ENCODE measurements at places on chromosomes 7 and 10.

- no peak for DNase-seq
Observed at GRCh38 chr7:148142660-148143248, 447.8 kb upstream of the C7orf33 start.

DNA sequence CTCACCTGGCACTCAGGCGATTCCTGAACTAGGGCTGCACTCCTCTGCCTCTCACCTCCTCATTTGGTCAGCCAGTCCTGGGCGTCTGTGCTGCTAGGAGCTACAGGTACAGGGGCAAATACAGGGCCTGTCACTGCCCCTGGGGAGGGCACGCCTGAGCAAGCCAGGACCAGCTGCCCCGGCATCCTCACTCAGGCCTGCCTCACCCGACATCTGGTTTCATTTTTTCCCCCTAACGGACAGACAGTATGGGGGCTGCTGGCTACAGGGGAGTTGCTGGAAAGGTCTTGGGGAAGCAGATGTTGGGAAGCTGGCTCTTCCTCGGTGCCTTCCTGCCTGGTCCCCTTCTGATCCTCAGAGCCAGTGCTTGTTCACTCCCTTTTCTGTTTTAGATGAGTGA, 77.3 kb upstream of the PPIF start:
- no peak for DNase-seq

GRCh38 chr7:102425639-102426267, 7.6 kb upstream of the ORAI2 start:
- peak; percentile 62 for DNase-seq

- DNase-seq, result no peak
Observed at GRCh38 chr7:17832242-17832641, 108.1 kb downstream of the SNX13 start.

GRCh38 chr7:110650328-110650727, 440.6 kb upstream of the LRRN3 start:
- DNase-seq, result no peak

GRCh38 chr7:112022128-112022527, 184.1 kb downstream of the DOCK4 start:
- DNase-seq, result no peak

DNA sequence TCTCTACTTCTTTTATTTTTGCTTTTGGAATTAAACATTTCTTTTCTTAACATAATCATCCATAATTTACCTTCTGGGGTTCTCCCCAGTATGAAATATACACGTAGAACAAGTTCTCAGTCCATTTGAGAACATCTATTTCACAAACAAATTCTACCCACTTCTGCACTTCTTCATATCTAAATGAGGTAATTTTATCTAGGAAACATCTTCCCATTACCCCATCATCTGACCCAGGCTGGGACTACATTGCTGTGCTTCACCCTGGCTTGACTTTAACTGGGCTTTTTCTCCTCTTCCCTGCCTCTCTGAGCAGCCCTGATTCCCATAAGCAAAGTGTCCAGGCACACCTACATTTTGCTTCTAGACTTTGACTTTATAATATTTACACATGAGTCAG, 43.3 kb upstream of the AMPH start:
- DNase-seq, result no peak

GRCh38 chr10:12198156-12198555, 2.2 kb downstream of the CDC123 start:
- DNase-seq, result no peak

GRCh38 chr10:31290386-31290785, 28.6 kb upstream of the ZEB1 start:
- DNase-seq, result no peak

- no peak for DNase-seq
Observed at GRCh38 chr7:31747553-31747952, 60.5 kb downstream of the PPP1R17 start.

DNA sequence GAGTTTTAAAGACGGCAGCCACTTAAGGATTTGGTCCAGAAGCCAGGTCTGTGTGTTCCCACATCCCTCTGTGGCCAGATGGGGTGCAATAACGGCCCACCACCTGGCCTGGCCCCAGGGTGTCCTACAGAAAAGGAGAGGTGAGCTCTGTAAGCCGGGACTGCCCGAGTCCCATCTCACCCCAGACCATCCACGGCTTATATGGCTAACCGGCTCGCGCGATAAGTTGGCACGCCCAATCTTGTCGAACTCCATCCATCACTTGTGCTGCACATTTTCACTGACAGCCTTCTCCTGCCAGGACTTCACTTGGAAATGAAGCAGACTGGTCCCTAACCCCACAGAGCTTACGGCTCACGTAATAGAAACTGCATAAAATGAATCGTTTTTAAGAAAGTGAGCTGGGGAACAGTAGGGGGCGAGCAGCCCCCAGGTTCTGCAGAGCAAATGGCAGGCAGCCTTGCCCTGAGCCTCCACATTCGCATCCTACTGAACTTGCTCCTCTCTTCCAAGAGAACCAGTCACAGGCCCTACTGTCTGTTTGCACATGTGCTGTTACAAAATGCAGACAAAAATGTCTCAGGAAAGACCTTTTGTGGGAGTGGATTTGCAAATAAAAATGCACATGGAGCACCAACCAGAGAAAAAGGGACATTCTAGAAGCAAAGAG, 98.2 kb downstream of the TNS3 start:
- DNase-seq, result no peak

- DNase-seq, result no peak
Observed at GRCh38 chr10:90130321-90131086, 429.1 kb downstream of the KIF20B start.

DNA sequence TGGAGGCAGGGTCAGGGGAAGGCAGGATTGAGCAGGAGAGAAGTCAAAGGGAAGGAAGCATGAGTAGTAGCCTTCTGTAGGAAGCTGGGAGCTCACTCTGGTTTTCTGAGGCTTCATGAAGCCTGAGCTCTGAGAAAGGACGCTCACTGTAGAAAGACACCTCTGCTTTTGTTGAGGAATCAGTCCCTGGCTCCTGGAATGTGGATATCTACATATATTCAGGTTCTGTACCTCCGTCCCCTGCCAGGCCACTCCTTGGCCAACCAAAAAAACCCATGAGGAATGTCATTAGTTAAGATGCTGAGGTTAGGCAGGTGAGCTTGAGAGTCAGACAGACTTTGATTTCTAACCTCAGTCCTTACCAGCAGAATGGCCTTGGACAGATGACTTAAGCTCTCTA, 283.5 kb upstream of the HABP2 start:
- no peak for DNase-seq

DNA sequence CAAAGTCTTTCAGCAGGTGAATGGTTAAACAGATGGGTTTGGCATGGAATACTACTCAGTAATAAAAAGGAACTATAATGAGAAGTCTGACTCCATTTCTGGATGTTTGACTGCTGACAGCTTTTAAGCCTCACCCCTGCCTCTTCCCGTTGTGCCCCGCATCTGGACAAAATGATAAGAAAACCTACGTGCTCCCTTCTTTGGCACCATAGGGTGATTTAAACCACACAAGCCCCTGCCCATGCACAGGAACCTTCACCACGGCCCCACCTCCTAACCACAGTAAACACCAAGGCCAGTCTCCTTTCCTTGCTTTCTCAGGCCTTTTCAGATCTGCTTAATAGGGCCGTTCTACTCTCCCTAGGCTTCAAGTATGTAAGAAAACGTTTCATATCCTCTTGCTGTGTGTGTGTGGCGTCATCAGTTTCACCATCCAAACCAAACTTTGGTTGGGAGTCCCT, 47.1 kb upstream of the UBN2 start:
- DNase-seq, result no peak

DNA sequence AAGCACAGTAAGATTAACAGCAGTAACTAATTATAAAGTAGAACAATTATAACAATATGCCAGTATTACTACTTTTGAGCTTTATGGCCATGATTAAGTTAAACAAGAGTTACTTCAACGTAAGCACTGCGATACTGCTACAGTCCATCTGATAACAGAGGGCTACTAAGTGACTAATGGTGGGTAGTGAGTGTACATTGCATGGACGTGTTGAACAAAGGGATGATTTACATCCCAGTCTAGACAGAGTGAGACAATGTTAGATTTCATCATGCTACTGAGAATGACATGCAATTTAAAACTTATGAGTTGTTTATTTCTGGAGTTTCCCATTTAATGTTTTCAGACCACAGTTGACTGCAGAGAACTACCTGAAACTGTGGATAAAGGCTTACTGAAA, 45.6 kb downstream of the TPST1 start:
- no peak for DNase-seq

GRCh38 chr10:8221451-8221850, 167.0 kb downstream of the GATA3 start:
- DNase-seq, result no peak

DNA sequence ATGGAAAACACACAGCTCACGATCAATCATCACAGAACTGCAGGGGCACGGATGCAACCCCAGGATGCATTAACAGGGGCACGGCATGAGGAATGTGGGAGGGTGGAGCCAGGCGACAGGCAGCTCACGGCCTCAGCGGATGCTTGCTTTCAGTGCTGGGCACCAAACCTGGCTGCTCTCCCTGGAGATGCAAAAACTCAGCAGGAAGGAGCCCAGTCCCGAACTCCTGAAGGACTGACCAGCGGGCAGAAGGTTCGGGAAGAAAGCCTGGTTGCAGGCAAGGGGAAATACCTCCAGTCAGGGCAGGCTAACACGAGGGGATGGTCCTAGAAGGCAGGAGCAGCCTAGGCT, 66.8 kb downstream of the CHST15 start:
- no peak for DNase-seq

- no peak for DNase-seq
Observed at GRCh38 chr7:135901585-135902540, 75.3 kb downstream of the MTPN start.

DNA sequence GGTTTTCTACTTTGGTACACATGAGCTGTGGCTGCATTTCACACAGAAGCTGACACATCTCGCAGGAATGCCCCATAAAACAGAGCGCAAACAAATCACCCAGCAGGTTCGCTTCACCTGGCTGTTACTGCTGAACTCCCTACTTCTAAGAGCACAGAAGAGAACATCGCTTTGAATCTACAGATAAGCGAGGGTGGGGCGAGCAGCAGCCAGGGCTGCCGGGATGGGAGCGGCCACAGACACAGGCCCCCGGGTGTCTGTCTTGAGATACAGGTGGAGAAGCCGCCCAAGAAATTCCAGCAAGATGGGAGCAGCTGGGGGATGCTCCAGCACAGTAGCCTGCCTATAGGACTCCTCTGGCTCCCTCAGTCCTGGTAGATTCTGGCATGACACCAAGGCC, 27.4 kb downstream of the OGDHL start:
- no peak for DNase-seq

DNA sequence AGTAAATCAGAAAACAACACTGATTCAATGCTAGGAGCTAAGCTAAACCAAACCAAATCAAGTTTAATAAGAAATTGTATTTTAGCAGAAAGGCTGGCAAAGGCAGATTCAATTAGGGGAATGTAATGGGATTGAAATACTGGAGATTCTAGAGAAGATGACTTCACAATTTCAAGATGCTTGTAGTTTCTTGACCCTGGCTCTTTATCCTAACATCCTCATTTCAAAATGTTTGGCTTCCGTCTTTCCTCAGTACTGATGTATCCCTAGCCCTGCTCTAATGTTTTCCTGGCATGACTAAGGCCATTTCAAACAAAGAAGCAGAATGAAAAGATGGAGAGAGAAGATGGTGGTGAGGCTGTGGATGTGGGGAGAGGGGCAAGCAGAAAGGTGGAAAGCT, 2.7 kb upstream of the JCAD start:
- DNase-seq, result no peak

GRCh38 chr10:14548474-14548873, 217.8 kb upstream of the FRMD4A start:
- DNase-seq, result no peak

GRCh38 chr7:55024776-55025175, 6.0 kb downstream of the EGFR start:
- DNase-seq, result no peak

DNA sequence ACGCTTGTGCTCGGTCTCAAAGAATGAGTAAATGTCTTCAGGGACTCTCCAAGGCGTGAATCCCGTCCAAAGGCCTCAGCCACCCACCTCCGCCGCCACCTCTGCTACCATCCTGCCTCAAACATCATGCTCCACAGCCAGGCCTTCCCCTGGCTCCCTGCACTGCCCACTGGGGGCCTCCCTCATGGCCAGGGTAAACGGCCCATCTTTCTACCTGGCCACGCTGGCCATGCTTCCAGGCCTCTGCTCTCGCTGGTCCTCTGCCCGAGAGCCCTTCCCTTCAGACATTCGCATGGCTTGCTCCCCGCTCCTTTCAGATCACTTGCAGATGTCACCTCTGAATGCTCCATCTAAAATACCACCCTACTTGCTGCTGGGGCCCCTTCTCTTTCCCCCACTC, 40.2 kb downstream of the ZNF783 start:
- no peak for DNase-seq

DNA sequence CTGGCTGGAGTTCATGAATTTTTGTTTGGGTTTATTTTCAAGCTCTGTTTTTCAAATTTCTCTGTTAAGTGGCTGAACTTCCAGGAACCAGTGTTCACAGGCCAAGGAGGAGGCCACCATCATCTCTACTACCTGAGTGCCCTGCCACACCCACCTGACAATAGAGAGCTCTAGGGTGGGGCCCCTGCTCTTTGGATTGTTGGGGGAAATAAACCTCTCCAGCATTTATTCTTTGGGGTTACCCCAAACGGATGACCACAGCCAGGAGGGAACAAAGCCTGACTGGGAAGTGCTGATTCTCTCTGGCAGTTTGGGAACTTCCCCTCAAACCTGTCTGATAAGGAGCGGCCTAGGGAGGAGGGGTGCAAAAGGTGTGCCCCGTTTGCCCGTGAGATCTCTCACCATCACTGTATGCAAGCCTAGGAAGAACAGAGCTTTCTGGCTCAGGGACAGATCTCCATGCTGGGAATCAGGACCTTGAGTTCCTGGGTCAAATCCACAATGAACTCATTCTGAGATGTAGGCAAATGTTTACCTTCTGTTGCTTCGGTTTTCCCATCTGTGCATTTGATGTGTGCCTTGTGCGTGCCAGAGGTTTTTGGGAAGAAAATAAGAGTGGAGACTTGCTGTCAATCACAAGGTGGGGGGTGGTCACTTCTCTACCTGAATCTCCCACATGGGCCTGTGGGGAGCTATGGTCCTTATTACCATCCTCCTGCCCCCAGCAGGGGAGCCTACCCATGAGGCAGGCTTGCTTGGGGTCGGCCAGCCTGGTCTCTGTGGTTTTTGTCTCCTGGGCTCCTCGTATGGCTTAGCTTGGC, 27.7 kb upstream of the PDCD4 start:
- no peak for DNase-seq

GRCh38 chr10:78578929-78579328, 489.8 kb upstream of the ZMIZ1 start:
- DNase-seq, result no peak

GRCh38 chr10:43278216-43278615, 11.4 kb upstream of the RASGEF1A start:
- no peak for DNase-seq

- no peak for DNase-seq
Observed at GRCh38 chr7:121936951-121937623, 64.1 kb downstream of the PTPRZ1 start.
